Right forelimb (tissue), 1 donor: ENCODE measurements at places on chromosomes 4 and X.

DNA sequence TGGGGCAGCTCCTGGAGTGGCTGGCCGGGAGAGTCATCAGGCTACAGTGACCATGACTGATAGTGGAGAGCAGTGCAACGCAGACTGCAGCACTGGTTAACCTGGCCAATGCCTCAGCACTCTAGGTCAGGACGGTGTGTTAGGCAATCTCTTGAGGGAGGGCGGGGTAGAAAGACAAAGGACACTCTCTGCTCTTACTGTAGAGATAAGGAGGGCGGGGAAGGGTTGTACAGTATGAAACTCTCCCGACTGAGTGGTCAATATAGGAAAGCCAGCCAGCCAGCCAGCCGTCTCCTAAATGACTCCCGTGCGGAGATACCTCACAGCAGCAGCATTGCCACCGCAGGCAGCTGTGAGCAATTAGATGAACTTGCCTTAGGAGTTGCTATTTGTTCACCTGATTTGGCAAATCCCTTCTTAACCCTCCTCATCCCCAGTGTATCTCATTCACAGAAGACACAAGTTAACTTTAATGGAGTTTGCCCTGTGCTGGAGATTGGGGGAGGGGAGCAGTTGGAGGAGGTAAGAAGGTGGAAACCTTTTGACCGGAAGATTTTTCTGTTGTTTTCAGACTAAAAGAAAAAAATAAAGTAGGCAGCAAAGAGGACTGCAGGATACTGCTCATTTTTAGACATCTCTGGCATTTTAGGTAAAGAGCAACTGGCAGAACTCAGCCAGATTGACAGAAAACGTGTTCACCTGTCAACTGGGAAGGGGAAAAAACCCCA lies 330.5 kb downstream of the HNRNPD start:
- DNase-seq, result no peak

DNA sequence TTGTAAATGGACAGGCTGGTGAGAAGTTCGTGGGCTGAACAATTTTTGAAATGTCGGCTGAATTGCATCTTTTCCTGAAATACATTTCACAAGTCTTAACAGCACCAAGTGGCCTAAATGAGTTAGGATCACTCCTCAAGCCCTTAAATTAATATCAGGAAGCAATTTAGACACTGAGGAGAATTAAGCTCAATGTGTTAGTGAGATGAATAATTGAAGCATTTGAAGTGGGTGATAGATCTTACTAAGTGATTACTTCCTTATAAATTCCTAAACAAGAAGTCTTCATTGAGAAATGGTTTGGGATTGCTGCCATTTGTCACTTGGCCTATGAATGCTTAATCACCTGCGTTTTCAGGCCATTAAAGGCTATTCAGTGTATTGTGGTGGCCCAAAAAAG lies 116.8 kb downstream of the NAA11 start:
- DNase-seq, result no peak

GRCh38 chr4:152072001-152072485 lies 311.2 kb upstream of the GATB start:
- no peak for DNase-seq

GRCh38 chr4:69025191-69025998 lies 70.9 kb upstream of the UGT2B7 start:
- no peak for DNase-seq

GRCh38 chrX:97482666-97483300 lies 599.1 kb downstream of the RPA4 start:
- no peak for DNase-seq
